ENCODE measurements at places on chromosomes 2 and 18. TPM values are rescaled to one million over a fixed set of nuclear protein-coding genes. Genes with fewer than 3 reads are reported as not detected.

Gene LHCGR
- total RNA-seq: not detected

Gene CHST10
- total RNA-seq: 0.78 TPM

Gene RBBP8
- total RNA-seq: 20.1 TPM

Gene SRD5A2
- total RNA-seq: not detected

Gene CCNT2
- 46.7 TPM for total RNA-seq

Gene KLHL41
- 1.1 TPM for total RNA-seq

Gene TBR1
- total RNA-seq: not detected
